ENCODE measurements at places on chromosomes 6 and 20.

DNA sequence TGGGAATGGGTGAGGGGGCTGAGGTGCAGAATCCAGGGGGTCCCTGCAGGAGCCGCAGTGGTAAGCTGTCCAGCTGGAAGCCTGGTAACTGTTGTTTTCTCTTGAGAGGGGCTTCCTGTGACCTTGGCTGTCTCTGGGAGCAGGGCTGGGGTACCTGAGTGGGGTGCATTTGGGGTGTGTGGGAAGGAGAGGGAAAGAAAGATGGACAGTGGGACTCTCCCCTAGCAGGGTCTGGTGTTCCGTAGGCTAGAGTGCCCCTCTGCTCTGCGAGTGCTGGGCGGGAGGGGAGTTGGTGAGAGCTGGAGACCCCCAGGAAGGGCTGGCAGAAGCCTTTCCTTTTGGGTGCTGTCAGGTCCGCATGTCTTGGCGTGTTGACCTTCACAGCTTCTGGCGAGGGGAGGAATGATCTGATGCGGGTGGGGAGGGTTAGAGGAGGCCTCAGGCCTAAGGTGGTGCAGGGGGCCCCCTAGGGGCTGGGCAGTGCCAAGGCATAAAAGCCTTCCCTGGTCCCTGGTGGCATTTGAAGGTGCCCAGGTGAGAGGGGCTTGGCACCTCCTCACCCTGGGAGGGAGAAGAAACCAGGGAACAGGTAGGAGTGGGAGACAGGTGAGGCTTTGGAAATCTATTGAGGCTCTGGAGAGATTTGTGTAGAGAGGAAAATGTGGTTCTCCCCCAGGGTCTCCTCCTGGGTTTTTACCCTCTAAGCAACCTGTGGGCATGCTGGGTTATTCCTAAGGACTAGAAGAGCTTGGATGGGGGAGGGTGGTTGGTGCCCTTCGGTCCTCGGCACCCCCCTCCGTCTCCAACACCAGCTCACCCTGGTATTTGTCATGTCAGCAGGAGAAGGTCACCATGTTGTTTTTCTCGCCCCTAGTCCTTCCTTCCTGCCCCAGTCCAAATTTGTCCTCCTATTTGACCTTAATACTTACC is 3.3 kb downstream of the VEGFA start:
- DNase-seq, result peak; percentile 61

DNA sequence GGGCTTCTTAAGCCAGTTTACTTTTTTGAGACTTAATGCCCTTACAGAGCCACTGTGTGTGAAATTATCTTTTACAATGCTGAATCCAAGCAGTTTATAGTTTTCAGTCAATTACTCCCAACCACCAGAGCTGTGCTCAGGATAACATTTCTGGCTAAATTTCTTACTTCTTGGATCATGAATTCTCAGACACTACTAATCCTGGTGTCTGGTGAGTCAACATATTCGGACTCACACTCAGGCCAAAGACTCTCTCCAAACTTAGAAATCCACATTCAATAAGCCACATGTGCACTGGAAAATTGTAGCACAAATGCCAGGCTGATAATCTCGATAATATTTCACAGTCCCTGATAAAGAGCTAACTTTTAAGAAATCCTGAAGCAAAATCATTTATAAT is 49.0 kb downstream of the PTPRT start:
- DNase-seq, result no peak

DNA sequence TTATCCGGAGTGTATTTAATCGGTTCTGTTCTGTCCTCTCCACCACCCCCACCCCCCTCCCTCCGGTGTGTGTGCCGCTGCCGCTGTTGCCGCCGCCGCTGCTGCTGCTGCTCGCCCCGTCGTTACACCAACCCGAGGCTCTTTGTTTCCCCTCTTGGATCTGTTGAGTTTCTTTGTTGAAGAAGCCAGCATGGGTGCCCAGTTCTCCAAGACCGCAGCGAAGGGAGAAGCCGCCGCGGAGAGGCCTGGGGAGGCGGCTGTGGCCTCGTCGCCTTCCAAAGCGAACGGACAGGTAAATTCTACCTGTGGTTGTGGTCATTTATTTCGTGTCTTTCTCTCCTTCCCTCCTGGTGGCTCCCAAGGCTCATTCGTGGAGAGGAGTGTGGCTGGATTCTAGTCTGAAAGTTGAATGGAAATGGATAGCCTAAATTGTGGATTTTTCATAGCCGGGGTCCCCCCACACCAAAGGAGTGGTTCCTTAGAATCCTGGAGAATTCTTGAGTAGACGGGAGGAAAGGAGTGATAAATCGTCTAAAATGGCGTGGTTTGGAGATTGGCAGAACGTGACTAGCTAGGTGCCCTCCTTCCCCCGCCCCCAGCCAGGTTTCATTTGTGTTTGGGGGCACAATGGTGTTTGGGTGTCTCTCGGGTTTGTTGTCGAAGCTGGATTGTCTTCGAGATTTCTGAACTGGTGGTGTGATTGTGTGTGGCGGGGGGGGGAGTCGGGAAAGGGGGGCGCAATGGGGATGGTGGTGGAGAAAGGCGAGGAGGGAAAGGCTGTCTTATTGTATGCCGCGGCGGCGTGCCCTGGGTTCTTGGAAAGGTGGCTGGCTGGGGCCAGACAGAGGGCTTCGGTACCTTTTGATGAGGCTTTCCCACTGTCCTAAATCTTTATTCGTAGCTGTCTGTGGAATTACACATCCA is 673 bp downstream of the MARCKS start:
- peak; percentile 67 for DNase-seq

DNA sequence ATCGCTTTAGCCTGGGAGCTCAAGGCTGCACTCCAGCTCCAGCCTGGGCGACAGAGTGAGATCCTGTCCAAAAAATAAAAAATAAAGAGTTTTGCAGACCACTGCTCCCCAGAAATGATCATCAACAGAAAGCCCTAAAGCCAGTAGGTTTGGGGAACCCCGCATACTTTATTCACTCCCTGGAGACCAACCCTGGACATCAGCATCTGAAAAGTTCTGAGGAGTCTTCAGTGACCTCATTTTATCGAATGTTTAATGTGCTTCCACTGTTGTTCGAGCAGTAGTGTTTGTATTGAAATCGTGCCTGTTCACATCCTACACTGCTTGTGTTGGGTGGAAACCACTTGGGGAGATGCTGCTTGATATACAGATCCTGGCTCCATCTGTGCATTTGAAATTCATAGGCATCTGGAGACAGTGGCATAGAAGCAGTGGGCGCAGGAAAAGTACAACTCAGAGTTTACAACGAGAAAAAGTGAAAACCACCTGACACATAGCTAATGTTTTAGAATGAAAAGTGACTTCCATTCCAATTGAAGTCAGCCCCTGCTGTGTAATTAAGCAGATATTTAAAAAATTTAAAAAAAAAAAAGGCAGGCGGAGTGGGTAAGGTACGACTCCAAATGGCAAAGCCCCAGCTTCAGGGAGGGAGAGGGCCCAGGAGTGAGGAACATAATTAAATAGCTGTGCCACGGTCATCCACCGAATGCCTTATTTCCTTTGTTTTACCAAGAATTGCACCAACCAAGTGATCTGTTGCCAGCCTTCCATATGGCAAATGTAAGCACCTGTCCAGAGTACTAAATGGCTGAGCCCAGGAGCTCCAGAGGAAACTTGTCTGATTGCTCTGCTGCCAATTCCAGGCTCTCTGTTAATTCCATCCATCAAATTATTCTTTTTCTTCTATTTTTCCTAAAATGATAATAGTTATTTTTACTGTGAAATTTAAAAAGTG is 100.4 kb upstream of the NAA20 start:
- DNase-seq, result no peak

GRCh38 chr6:12884983-12885382 is 168.4 kb downstream of the PHACTR1 start:
- DNase-seq, result no peak

DNA sequence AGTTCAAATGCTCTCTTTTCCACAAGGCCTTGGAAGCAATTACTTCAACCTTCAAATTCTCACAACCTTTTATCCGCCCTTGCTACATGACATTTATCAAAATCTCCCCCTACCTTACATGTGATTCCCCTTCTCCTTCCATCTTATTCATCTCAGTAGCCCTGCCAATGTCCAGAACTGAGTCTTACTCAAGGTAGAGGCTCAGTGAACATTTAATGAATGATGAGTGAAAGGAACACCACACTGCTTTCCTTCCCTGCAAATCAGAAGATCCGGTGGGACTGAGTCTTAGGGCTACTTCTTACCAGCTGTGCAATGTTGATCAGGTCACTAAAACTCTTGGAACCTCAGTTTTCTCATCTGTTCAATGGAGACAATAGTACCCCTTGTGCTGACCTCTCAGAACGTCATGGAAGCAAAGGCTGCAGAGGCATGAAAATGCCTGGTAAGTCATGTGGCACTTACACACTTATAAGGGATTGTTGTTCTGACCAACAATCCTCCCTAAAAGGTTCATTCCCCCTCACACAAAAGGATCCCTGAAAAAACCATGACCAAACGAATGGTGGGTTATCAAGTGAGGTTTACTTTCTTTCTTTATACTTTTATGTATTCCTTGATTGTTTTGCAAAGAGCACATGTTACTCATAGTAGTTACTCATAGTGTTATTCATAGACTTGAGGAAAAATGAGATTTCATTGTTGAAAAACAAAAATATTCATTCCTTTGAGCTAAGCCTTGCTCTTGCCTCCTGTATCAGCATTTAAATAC is 6.5 kb downstream of the MDGA1 start:
- peak; percentile 25 for DNase-seq

DNA sequence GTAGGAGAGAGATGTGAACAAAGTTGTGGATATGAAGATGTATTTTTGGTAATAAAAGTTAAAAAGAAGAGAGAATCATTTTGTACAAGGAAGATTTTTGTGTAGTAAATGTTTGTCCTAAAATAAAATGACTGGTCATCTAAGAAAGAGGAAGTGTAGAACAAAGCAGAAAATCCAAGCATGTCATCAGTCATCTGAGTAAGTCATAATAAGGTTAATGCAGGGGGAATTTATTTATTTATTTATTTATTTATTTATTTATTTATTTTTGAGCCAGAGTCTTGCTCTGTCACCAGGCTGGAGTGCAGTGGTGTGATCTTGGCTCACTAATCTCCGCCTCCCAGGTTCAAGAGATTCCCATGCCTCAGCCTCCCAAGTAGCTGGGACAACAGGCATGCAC is 15.7 kb upstream of the CGA start:
- DNase-seq, result no peak

- no peak for DNase-seq
Measured at GRCh38 chr6:27541933-27542297, 69.0 kb upstream of the ZNF184 start.

DNA sequence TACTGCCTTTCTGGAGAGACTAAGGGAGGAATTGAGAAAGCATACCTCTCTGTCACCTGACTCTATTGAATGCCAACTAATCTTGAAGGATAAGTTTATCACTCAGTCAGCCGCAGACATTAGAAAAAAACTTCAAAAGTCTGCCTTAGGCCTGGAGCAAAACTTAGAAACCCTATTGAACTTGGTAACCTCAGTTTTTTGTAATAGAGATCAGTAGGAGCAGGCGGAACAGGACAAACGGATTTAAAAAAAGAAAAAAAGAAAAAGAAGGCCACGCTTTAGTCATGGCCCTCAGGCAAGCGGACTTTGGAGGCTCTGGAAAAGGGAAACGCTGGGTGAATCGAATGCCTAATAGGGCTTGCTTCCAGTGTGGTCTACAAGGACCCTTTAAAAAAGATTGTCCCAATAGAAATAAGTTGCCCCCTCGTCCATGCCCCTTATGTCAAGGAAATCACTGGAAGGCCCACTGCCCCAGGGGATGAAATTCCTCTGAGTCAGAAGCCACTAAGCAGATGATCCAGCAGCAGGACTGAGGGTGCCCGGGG is 43.1 kb upstream of the RNF182 start:
- DNase-seq, result no peak

DNA sequence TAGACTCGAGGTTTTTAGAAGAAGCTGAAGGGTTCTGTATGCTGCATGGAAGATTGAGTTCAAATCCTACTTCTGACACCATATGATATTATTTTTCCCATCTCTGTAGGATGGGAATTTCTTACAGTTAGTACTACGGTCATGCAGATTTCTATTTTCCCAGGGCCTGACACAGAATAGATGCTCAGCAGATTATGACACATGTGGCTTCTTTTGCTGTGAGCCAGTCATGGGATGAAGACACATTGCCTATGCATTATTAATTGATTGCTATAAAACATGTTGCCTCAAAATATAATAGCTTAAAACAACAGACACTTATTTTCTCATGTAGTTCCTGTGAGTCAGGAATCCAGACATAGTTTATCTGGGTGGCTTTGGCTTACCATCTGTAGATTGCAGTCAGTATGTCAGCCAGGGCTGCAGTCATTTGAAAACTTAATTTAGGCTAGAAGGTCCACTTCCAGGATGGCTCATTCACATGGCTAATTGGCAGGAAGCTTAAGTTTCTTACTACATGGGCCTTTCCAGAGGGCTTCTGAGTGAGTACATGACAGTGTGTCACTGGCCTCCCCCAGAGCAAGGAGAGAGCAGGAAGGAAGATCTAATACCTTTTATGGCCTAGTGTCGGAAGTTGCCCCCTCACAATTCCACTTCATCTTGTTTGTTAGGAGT is 29.5 kb downstream of the TOP1 start:
- DNase-seq, result peak; percentile 93

DNA sequence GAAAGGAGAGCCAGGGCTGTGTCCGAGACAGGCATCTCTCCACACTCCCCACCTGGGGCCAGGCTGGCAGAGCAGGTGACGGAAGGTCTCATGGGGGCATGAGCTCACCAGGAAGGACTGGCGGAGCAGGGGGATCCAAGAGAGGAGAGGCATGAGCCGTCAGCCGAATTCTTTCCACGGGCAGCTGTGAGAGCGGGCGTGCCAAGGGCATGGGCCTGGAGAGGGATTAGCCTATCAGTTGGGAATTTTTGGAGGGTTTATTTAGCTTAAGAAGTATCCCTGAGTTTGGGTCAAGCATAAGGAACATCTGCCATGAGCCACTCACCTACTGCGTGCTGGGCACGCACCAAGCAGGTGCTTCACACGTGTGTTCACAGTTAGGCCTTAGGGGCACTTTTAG is 60.2 kb upstream of the ZNFX1 start:
- DNase-seq, result no peak

DNA sequence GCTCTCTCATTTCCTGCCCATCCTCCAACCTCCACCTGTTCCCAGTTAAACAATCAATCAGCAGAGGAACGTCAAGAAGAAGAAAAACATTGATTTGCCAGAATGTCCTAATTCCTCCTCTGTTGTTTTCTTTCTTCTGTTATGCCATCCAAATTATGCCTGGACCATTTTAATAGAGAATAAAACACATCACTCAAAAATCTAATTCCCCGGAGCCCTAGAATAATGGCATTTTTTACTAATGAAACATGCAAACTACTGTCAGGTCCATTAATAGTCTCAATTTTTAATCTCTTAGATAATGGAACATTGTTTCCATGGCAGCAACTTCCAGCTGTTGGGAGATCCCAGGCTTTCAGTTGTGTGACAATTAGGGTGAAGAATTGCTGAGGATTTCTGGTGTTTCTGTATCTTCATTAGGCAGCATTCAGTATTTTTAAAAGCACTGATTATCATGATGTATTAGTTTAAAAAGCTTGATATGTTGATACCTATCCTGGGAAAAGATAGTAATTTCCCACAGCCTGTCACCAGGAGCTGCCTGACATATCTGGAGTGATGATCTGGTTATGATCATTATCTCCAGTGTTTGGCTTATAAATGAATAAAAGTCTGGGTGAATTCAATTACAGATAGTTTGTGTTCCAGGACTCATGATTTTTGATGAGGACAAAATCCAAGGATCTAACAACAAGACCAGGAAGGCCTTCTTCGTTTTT is 209.8 kb downstream of the TPBG start:
- no peak for DNase-seq
